ENCODE measurements at places on chromosomes 16 and 17.
A peak's percentile ranks its signal among the peaks of the same experiment; 100 is the strongest.

- DNase-seq: no peak
Observed at GRCh38 chr16:81621496-81621895, 157.6 kb upstream of the PLCG2 start.

DNA sequence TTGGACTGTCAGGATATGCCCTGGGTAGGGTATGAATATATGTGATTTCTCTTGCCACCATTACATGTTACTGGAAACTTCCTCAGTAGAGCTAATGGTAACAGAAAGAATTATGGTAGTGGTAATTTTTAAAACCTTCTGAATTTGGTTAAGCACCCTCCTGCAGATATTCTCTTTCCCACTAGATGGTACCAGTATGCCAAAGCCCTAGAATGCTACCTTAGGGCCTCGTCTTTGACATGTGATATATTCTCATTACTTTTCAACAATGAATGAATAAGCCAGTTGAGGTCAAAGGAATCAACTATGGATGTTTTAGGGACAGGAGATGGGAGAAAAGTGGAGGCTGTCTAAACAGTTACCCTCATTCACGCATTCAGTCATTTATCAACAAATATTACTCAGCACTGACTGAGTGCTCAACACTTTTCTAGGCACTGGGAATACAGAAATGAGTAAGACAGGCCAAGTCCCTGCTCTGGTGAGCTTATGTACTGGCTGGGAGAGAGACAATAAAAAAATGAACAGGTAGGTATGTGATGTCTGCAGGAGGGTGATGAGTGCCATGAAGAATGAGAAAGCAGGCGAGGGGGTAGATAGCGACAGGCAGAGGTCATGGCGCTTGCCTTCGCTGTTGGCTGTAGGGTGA is 14.7 kb downstream of the CDH13 start:
- no peak for DNase-seq

GRCh38 chr16:81645266-81645694 is 133.8 kb upstream of the PLCG2 start:
- DNase-seq: peak; percentile 94

- no peak for DNase-seq
Observed at GRCh38 chr16:53805113-53805512, 101.2 kb downstream of the FTO start.

DNA sequence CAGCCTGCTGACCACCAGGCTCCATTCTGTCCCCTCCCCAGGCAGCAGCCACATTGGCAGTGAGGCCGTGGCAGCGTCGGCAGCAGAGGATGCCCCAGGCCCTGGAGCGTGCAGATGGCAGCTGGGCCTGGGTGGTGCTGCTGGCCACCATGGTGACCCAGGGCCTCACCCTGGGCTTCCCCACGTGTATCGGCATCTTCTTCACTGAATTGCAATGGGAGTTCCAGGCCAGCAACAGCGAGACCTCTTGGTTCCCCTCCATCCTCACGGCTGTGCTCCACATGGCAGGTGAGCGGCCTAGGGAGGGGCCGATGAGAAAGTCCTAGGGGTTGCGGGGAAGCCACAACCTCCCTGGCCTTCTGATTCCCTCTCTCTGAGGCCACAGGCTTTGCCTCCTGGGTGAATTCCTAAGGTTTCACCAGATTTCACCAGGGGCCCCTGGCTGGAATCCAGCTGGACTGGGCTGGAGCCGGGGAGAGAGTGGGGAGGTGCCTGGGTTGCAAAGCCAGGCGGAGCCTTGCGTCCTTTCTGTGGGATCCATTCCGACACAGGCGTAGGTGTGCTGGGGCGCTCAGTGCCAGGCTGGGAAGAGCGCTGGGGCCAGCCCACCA is 5.9 kb downstream of the SLC16A5 start:
- DNase-seq: no peak

DNA sequence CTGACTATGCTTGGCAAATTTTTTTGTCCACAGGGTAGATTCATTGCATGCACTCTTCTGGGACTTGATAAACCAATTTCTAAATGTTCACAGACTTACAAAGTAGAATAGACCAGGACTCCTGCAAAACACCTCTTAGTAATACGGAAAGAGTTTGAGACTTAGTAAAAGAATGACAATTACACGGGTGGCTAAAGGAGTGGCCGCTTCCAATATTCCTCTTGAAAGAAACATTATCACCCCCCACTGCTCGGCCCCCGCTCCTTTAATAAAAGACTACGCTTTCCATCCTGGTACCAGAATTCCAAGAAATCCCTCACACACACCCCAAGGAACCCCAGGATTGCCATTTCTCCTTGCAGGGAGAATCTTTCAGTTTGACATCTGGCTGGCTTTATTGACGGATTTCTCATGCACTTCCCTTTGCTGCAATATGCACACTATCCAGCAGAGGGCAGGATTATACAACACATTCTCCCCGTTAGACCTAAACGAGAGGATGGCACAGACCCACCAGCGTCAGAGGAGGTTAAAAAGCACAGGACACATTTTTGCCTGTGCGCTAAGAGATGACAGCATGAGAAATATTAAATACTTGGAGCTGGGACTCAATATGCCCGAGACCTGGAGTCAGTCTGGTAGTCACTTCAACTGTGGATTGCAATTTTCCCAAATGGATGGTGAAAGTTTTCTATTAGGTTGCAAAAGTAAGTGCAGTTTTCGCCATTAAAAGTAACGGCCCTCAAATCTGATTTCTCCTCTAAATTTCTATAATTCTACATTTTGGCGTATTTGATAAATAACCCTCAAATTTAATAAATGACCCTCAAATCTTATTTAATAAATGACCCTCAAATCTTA is 46.6 kb upstream of the NUDT7 start:
- DNase-seq: peak; percentile 55

DNA sequence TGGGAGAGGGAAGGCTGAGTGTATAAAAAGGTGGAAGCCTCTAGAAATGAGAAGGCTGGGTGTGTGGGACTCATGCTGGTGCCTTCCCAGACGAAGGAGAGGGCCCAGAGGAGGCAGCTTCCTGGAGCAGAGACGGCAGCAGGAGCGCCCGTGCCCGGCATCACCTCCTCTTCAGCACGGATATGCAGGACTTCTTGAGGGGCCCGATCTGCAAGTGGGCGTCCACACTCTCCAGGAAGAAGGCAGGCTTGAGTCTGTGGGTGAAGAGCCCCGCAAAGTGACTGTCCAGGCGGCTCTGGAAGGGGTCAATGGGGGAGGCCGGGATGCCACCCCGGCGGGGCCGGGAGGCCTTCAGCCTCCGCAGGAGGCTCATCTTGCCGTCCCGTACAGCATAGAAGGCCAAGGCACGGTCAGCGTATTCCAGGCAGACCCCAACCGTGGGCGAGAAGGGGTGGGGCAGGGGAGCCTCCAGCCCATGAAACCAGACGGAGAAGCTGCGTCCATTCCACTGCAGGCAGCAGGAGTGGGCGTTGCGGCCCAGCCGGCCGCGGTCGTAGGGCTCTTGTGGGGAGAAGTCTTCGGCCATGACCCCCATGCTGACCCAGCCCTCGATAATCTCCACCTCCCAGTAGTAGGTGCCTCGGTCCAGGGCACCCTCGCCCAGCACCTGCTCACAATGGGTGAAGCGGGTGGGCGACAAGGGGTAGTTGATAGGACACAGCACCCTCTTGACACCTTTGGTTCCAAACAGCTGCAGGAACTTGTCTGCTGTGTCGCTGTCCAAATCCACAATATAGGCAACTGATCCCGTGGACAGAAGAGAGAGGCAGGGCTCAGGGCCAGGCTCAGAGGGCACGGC is 3.8 kb downstream of the TRIM47 start:
- no peak for DNase-seq

DNA sequence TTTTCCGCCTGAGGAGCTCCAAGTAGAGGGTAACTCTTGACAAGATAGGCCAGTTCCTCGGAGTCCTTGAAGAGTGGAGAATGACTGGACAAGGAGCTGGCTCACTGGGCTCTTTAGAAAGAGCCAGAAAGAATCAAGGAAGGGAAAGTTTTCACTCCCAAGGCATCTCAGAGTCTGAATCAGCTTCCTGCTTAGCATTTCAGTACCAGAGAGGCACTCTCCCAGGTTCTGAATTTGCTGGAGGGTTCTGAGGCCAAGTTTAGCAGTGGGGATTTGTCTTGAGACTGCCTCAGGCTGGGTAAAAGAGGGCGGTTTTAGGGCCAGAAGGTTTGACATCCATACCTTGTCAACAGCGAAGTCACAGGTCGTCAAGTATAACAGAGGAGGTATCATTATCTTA is 25.5 kb downstream of the GP2 start:
- DNase-seq: no peak

GRCh38 chr16:22188595-22189442 is 17.3 kb upstream of the EEF2K start:
- peak; percentile 55 for DNase-seq

DNA sequence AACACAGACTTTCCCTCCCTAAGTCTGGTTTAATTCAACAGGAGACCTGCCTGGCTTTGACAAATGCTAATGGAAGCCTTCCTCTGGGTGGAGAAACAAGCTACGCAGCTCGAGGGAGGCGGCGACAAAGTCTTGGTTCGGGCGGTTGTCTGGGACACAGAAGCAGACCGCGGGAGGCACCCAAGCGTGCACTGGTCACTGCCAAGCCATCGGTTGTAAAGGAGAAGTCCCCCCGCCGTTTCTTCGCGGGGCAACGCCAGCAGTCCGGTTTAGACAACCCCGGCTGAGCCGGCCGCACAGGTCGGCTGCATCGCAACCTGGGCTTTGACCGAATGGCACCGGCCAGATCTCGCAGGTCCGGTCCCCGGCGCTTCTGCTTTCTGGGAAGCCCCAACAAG is 586 bp downstream of the GLYR1 start:
- DNase-seq: no peak

DNA sequence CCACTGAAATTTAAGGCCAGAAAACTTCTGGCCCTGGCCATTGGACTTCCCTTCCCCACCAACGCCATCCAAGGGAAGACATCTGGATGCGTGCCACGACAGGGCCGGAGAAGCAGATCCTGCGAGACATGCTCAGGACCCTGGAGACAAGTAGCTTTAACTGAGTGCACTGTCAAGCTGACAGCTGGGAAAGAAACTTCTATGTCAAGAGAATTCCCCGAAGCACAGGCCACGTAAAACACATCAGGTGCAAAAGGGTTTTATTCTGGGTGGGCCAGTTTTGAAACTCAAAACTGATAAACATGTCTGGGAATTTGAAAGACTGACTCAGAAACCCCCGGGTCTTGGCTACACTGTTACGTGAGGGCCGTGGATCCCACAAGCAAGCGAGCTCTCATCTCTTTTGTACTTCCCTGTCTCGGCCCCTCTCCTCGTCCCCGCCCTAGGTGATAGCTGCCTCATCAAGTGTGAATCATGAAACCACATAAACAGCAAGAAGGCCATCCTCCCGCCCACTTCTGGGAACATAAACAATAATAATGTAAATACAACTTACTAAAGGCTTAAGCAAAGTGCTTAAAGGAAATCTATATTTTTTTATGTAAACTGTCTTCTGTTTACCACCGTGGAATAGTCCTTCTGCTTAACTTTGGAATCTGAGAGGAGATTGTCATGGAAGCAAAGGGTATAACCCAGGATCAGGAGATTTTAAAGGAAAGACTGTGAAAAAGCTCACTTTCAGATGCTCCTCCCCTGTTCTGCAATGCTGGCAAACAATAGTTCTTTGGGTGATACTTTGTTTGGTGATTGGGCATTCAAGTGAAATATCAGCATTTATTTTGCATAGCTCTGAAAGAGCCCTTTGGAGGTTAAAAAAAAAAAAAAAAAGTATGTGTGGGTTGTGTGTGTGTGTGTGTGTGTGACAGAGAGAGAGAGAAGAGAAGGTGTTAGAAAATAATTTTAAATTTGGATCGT is 406.0 kb upstream of the MAF start:
- no peak for DNase-seq

DNA sequence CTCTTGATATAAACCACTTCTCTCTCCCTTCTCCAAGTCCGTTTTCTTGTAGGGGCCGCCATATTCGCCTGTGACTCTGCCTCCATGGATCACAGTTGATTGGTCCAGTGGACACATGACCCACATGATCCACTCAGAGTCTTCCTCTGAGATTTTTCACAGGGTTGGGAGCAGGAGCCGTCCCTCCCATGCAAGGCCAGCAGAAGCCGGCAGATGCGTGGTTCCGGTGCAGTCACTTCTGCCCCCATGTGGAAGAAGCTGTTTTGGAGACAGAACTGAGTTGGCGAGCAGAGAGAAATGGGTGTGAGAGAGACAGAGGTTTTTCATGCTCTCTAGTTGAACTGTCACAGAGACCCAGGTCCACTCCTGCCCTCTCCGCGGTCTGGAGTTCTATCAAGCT is 83.3 kb downstream of the C16orf95 start:
- DNase-seq: no peak

GRCh38 chr17:68277807-68278206 is 13.1 kb downstream of the SLC16A6 start:
- DNase-seq: no peak

GRCh38 chr17:37740915-37741314 is 3.9 kb downstream of the HNF1B start:
- DNase-seq: no peak

DNA sequence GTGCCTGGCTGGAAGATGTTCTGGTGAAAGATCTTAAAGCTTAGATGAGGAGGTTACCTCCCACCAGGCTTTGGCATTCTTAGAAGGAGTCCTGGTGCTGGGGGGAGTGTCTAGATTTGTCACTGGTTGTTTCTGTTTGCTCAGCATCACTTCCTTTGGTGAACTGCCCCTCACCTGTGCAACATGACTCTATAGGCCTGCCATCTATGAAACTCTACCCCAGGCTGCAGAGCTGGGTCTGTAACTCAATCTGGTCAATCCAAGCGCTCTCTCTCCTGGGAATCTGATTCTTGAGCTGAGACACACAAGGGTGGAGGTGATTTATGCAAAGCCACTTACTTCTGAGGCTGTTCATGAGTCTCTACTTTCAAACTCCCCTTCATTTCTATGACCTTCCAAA is 399.4 kb downstream of the NPIPA7 start:
- DNase-seq: no peak
